ENCODE measurements at places on chromosomes 1 and 21.

- no peak for DNase-seq
Observed at GRCh38 chr1:1927751-1928150, 8.7 kb upstream of the TMEM52 start.

DNA sequence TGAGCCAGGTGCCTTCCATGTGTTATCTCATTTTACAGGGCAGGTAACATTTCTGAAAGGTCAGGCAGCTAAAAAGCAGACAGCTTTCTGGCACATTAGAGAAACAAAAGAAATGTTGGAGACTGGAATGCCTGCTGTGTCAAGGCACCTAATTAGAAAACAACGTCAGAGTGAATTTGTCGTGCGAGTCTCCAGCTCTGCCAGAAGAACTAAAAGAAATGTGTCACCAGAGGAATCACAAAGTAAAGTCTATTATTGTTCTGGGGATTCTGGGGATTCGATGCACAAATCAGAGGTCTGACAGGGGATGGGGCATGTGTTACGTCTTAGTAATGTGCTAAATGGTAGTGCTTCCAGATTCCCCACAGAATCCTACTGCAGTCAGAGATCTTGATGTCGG is 89.3 kb downstream of the EDEM3 start:
- no peak for DNase-seq

DNA sequence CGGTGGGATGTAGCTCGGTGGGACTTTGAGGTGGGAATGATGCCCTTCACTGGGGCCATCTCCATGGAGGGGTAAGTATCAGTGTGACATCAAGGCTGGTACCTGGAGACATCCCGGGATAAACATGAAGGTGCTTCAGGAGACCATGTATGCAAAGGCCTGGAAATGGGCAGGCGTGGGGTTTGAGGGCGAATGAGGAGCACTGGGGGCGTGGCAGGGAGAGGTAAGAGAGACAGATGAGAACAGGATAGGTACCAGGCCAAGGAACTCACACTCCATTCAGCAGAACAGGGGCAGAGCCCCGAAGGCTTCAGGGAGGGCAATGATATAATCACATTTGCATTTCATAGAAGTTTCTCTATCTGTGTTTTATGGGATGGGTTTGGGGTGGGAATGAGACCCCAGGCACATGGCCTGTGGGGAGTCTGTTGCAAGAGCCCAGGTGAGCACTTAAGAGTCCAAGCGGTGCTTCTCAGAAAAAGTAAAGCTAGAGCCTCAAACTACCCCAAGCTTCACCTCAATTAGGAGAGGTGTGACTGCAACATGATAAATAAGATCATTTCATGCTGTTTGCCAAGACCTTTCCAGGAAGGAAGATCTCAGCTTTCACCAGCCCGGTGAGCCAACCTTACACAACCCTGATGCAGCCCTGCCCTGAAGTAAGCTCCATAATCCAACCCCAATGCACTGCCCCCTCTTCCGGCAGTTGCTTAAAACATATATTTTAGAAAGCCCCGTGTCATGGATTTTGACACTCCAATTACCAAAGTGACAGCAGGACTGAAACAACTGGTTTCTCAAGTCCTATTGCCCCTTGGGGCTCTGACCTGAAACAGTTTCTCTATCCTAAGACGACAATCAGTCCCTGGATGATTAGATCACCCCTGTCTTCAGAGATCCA is 7.4 kb downstream of the S100A9 start:
- no peak for DNase-seq

- no peak for DNase-seq
Observed at GRCh38 chr1:68811806-68812205, 314.9 kb upstream of the DEPDC1 start.

DNA sequence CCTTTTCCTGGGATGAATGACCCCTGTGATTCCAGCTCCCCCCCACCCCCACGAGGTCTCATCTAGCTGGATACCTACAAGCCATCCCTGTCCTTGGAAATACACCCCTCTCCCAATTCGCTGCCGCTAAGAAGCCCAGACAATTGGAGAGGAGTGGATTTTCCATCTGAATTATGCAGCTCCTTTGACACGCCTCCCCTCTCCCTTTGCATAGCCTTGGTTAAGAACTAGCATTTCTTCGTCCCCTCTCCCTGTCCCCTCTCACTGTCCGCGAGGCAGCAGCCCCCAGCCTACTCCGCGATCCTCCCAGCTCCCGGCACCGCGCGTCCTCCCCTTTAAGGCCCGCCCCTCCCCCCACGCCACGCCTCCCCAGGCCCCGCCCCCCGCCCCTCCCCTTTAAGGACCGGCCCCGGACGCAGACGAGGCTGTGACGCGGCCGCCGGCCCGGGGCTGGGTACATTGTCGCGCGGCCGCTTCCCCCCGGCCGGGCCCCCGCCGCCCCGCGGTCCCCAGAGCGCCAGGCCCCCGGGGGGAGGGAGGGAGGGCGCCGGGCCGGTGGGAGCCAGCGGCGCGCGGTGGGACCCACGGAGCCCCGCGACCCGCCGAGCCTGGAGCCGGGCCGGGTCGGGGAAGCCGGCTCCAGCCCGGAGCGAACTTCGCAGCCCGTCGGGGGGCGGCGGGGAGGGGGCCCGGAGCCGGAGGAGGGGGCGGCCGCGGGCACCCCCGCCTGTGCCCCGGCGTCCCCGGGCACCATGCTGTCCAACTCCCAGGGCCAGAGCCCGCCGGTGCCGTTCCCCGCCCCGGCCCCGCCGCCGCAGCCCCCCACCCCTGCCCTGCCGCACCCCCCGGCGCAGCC is at the start of gene MAPKAPK2:
TSS of gene MAPKAPK2 (plus strand) at position 428 of the 856 bp plus-strand sequence. CDS start at position 753, 325 bp downstream.
- peak; percentile 81 for DNase-seq

- no peak for DNase-seq
Observed at GRCh38 chr1:117164209-117164608, 42.7 kb upstream of the TRIM45 start.

DNA sequence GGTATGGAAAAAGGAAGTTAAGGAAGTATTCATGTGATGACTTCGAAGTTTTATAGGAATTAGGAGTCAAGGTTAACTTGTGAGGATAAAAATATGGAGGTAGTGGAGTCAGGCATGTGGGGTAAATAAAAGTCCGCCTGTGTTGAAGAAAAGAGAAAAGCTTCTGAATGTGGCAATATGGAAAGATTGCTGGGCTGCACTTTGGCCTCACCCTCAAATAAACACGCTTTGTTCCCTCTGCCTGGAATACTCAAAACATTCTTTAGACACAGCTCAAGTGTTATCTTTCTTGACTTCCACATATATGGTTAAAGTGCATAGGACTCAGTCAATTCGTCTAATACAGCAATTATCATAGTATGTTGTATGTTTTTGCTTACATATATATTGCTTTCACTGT is 137.7 kb downstream of the PLA2G4A start:
- DNase-seq: no peak

- no peak for DNase-seq
Observed at GRCh38 chr1:117633423-117633822, 27.6 kb downstream of the TENT5C start.

DNA sequence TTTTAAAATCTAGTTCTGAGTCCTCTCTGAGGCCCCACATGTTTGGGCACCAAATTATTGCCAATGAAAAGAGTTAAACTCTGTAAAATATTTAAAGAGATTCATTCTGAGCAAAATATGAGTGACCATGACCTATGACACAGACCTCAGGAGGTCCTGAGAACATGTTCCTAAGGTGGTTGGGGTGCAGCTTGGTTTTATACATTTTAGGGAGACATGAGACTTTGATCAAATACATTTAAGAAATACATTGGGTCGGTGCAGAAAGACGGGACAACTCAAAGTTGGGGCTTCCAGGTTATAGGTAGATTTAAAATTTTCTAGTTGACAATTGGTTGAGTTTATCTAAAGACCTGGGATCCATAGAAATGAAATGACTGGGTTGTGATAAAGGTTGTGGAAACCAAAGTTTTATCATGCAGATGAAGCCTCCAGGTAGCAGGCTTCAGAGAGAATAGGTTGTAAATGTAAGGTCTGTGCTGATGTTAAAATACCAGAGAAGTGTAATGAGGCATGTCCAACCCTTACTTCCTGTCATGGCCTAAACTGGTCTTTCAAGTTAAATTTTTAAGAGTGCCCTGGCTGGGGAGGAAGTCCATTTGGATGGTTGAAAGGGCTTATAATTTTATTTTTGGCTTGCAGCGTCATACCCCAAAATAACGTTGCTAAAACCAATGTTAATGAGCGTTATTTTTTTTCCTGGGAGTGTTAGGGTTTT is 274.9 kb downstream of the NUF2 start:
- no peak for DNase-seq

DNA sequence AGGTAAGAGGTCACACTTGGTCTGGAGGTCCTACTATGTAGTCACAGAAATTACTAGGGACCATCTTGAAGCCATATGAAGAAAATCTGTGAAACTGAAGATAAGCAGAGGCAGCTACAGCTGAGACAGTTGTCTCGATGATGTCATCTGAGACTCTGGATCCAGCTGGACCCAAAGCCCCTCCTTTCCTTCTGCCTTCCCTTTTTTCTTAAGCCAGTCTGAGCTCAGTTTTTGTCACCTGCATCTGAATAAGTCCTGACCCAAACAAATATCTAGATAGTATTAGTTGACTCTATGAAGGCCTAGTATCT is 143.3 kb downstream of the ETS2 start:
- no peak for DNase-seq

DNA sequence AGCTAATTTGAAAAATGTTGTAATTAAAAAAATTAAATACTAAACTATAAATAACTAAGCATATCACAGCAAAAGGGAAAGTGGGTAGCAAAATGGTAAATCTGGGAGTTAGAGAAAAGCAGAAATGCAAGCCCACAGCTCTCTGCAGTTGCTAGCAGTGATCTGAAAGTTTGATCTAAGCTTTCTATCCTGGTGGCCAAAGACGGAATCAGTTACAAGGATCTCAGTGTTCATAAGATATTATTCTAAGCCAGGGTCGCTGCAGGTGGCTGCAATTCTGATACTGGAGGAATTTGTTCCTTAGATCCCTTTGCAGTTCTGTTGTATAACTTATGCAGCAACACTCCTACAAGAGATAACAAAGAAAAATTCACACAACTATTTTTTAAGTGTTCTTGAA is 363.7 kb downstream of the SETD4 start:
- no peak for DNase-seq

Measured in T47D (cell line).